ENCODE measurements at places on chromosomes 2 and 18. TPM values are rescaled to one million over a fixed set of nuclear protein-coding genes. Genes with fewer than 3 reads are reported as not detected.

Gene LYPD1
- total RNA-seq: 23.7 TPM

Gene KIAA2012
- not detected for total RNA-seq

Gene FER1L5
- not detected for total RNA-seq

Gene GAL3ST2
- total RNA-seq: not detected

Gene KCNG2
- not detected for total RNA-seq

Gene LINC00305
- total RNA-seq: not detected

Gene KLHL30
- not detected for total RNA-seq

Gene UGT1A4
- total RNA-seq: not detected

Gene C2orf66
- total RNA-seq: not detected

Gene RUFY4
- total RNA-seq: not detected

Gene FBXO41
- total RNA-seq: 1.1 TPM

- no peak for DNase-seq
These were observed 166.0 kb upstream of the VWC2L start for GRCh38 chr2:214244847-214245246.

GRCh38 chr2:171475979-171476378 is 42.0 kb downstream of the DCAF17 start:
- no peak for DNase-seq

GRCh38 chr2:233265899-233266431 is 14.5 kb downstream of the ATG16L1 start:
- no peak for DNase-seq

DNA sequence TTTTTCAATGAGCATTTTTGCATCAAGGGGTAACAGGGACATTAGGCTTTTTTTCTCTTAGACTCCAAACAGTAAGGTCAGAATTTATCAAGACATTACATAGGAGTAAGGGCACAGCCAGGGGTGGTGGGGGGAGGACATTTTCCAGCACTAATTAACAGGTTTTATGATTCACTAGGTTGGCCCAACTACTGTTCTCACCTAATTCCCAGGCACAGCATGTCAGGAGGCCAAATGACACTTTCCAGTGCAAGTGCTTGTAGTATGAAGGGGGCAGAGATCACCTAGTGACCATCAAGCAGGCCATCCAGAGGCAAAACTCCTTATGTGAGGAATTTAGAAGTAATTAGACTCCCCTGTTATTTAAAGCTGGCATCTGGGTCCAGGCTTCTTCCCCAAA is 3.9 kb upstream of the MBD2 start:
- no peak for DNase-seq

DNA sequence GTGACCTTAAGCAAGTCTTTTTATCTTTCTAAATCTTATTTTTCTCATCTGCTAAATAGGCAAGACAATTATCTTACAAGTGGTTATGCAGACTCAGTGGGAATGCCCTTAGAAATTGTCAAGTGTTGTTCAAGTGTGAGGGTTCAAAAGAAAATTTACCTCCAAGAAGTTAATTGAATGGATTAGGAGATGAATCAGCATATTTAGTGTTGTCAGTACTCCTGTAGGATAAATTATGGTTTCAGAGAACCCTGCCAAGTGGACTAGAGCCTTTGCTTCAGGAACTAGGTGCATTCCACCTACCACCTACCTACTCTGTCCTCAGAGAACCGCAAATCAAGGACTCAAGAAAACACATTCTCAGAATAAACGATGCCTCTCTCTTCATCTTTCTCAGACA is 69.8 kb upstream of the KCTD1 start:
- no peak for DNase-seq

GRCh38 chr2:25379535-25379934 is 37.8 kb upstream of the DNMT3A start:
- no peak for DNase-seq

- DNase-seq: no peak
These were observed 15.9 kb upstream of the CRIM1 start for GRCh38 chr2:36339607-36340218.

- no peak for DNase-seq
These were observed 45.0 kb downstream of the ZBTB7C start for GRCh38 chr18:48364146-48364545.

GRCh38 chr2:233119806-233120205 is 59.7 kb downstream of the INPP5D start:
- DNase-seq: no peak

GRCh38 chr2:19362755-19363473 is 4.5 kb upstream of the OSR1 start:
- peak; percentile 92 for DNase-seq

GRCh38 chr18:45748501-45748900 is 24.5 kb downstream of the SLC14A1 start:
- no peak for DNase-seq

GRCh38 chr2:134258684-134259388 is 5.0 kb downstream of the MGAT5 start:
- DNase-seq: peak; percentile 49

GRCh38 chr2:186637497-186637800 is 47.6 kb downstream of the ITGAV start:
- DNase-seq: no peak

DNA sequence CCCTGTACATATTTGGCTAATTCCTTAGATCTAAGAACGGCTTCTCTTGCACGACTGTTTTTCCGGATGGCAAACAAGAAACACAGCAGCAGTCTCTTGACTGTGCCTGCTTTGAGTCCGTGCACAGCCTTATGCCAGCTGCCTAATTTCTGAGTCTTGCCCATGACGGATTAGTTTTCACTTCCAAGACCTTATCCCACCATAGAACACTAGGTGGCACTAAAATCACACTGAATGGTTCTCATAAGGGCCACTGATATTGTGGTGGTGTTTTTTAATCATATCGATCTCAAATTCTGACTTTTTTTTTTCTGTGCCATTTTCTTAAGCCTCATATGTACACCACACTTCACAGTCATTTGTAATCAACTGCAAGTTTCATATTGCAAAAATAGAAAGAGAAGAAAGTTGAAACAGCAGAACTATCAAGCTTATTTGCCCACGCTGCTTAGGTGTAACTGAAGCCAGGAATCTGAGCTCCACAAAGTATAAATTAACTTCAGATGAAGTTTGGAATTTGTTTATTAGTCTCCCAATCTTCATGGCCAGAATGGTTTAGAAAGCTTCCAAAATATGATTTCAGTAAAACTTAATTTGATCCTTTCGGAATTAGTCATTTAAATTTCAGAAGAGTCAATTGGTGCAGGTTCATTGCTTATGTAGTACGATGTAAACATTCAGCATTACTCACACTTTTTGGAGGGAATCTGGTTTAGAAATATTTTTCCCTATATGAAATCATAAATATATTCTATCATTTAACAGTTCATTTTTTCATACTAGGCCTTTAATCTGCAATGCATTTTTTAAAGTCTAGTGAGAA is 45.5 kb upstream of the SCN7A start:
- peak; percentile 54 for DNase-seq

DNA sequence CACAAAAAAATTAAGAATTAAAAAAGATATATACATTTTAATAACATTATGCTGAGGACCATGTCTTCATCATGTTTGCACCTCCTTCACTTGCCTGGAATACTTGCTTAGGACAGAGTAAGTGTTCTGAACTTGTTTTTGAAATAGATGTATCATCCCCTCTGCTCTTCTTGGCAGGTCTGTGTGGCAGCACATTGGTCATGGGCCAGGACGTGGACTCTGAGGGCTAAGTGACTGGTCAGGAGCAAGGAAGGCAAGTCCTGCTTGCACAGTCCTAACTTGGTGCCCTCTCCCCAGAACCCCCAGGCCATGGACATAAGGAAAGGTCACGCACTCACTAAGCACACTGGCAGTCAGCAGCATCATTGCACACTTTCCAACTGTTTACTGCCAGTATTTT is 95.8 kb downstream of the PTPRM start:
- no peak for DNase-seq

DNA sequence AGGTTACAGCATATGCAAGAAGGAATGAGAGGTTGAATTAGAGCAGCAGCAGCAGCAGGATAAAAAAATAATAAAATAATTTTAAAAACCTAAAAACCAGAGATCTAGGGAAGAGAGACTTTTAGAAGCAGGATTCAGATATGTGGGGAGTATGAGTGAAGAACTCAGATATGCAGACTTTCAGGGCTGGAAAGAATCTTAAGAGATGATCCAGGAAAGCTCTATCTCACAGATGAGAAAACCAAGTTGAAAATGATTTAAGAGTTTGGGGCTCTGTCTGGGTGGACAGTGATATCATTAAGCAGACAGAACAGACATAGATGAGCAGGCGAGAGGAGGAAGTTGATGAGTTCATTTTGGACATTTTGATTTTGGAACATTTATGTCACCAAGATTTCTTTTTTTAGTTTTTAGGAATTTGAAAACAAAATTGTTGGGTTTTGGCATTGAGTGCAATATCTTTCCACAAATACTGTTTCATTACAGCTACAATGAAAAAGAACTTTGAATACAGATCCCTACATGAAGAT is 31.8 kb downstream of the BCL2 start:
- no peak for DNase-seq

GRCh38 chr2:219509780-219510511 is 4.3 kb upstream of the ASIC4 start:
- DNase-seq: peak; percentile 46

DNA sequence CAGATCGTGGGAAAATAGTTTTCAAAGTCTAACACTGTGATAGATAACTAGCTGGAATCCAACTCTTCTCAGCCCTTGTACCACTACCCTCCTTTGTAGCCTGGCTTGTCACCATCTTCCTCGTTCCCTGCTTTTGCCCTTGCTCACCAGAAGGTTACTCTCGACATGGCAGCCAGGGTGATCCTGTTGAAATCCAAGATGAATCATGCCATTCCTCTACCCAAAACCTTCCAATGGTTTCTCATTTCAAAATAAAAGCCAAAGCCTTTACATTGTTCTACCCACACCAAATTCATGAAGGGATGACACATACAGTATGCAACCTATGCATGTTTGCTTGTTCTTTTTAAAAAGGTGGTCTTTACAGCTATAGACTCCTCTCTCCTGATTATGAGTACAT is 45.7 kb downstream of the STAT4 start:
- peak; percentile 60 for DNase-seq

GRCh38 chr18:45458033-45458432 is 157.2 kb upstream of the SLC14A2 start:
- no peak for DNase-seq

DNA sequence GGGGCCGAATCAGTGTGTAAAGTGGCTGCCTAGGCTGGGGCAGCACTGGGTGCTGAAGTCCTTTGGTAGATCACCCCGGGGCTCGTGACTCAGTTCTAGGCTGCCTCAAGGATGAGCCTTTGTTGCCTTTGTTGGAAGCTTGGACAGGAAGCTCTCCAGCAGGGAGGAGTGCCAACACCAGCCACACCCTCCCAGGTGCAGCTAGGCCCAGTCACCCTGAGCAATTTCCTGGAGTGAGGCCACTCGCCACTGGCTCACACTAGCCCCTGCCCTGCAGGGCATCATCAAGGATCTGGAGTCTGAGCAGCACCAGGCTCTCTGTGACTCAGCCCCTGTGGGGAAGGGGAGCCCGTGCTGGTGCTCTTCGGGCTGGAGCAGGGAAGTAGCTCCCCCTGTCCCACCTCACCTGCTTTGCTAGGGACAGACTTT is 6.7 kb upstream of the SDC1 start:
- DNase-seq: peak; percentile 93

DNA sequence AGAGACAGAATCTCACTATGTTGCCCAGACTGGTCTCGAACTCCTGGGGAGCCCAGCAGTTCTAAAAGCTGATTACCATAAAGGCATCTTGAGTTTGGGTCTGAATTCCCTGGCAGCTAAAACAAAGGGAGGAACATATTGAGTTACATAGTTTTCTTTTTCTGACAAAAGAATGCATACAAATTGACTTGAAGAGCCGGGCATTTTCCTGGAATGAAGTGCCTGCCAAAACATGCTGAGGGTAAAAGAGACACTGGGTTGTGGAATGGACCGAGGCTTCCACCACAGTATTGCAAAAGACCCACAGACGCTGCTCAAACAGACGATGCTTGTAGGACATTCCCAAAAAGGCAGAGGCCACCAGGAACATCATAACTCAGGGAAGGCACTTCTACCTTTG is 35.1 kb upstream of the ROCK2 start:
- DNase-seq: peak; percentile 18

GRCh38 chr2:110732422-110733413 is at the start of gene ACOXL:
Gene ACOXL (plus strand): TSS chr2:110732573. CDS start chr2:110768390, 35,817 bp downstream.
- no peak for DNase-seq

- DNase-seq: no peak
These were observed 981 bp downstream of the RAMP1 start for GRCh38 chr2:237860273-237860935.

DNA sequence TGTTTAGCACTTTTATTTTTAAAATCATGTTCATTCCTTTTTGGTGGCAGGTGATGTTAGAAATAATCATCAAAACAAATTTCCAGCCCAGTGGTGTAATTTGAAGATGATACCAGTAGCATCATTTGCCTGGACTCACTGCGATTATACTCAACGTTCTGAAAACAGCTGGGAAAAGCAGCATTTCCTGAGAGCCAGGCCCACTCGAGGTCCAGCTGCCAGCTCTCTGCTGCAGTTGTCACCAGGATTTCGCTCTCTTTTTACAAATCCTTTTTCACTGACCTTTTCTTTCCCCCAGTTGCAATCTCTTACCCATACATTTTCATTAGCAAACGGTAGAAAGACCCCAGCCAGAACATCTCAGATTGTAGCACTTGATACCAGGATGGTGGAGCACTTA is 110.6 kb upstream of the LYPD1 start:
- DNase-seq: no peak

DNA sequence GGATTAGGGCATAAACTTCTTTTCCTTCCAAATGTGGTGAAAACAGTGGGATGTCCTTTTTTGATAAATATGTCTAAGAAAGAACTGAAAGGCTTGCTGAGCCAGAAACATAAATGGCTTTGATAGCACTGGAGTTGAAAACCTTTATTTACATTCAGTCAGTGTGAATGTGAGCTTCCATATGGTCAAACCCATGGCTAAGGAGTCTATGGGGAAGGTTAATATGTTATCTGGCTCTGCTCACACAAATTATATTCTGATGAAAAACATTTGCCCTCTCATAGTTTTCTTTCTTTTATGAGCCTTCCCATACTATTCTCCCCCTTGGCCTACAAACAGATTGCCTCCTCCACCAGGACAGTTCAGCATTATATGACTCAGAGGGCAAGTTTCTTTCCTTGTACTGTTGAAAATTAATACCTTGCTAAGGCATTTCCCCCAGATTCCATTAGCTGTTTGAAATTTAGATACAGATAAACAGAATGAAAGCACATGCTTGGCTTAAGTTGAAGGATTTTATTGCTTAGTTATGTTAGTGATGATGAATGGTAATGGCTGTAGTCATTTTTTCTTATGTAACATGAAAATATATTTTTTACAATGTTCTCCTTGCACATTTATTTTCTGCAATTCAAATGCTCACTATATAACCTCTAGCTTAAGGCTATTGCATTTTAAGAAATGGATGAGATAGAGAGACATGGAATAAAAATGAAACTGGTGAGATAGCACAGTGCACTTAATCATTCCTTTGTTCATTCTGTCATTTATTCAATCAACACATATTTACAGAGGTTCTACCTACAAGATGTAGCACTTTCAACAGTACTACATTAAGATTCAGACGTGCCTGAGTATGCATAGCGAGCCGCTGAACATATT is 544.1 kb downstream of the LRRTM4 start:
- DNase-seq: no peak

GRCh38 chr2:222709191-222709891 is 37.9 kb downstream of the MOGAT1 start:
- DNase-seq: peak; percentile 100

- DNase-seq: no peak
These were observed 8.1 kb upstream of the NFATC1 start for GRCh38 chr18:79387615-79388014.

Data from RPMI7951 (cell line).